SJSA1 (cell line): ENCODE measurements at places on chromosomes 13 and 19.

- peaks cover 13% of the 10 kb centered on the region for H3K4me1 ChIP-seq
- no peak overlapping the region for H3K27ac ChIP-seq
- H3K4me3 ChIP-seq, result no peak overlapping the region
- no peak for DNase-seq
- no peaks in the 10 kb centered on the region; the same call in 1 of the 2 replicates for H3K36me3 ChIP-seq
Observed at GRCh38 chr19:49513746-49514118, 1.3 kb downstream of the FCGRT start.

- H3K27ac ChIP-seq, result no peak overlapping the region
- H3K4me3 ChIP-seq, result no peak overlapping the region
- DNase-seq, result no peak
Observed at GRCh38 chr13:50527612-50528509, 315.6 kb downstream of the DLEU7 start.

- no peaks in the 10 kb centered on the region for H3K4me1 ChIP-seq
- H3K27ac ChIP-seq, result no peak overlapping the region
- no peaks in the 10 kb centered on the region for H3K36me3 ChIP-seq
- H3K4me3 ChIP-seq, result no peak overlapping the region
Observed at GRCh38 chr13:95485045-95485517, 67.4 kb upstream of the CLDN10 start.

- H3K27ac ChIP-seq, result peak overlapping the region; percentile 54
- H3K4me1 ChIP-seq, result peaks cover 21% of the 10 kb centered on the region
- no peak for DNase-seq
- peak overlapping the region; percentile 51 for H3K4me3 ChIP-seq
Observed at GRCh38 chr13:37870895-37871550, 1.5 kb upstream of the TRPC4 start.

GRCh38 chr19:58033741-58034476 lies at the start of gene ZSCAN1:
Gene ZSCAN1, plus strand, starts transcription at chr19:58034025. Its CDS starts 3,812 bp downstream, at chr19:58037837.
- H3K4me1 ChIP-seq, result no peaks in the 10 kb centered on the region
- no peak for DNase-seq
- no peaks in the 10 kb centered on the region for H3K27me3 ChIP-seq
- H3K36me3 ChIP-seq, result no peaks in the 10 kb centered on the region

- H3K4me3 ChIP-seq, result no peak overlapping the region
- DNase-seq, result no peak
- no peak overlapping the region for H3K27ac ChIP-seq
- peaks cover 11% of the 10 kb centered on the region for H3K27me3 ChIP-seq
Observed at GRCh38 chr19:35363001-35363590, 4.8 kb downstream of the FFAR3 start.

DNA sequence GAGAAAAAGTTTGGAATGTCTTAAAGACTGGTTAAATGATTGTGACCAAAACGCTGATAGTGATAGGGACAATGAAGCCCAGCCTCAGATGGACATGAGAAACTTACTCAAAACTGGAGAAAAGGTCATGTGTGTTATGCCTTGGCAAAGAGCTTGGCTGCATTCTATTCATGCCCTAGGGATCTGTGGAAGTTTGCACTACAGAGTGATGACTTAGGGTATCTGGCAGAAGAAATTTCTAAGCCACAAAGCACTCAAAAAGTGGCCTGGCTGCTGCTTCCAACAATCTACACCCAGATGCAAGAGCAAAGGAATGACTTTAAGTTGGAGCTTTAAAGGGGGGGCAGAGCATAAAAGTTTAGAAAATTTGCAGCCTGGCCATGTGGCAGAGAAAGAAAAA lies 521.3 kb downstream of the UQCRFS1 start:
- H3K4me3 ChIP-seq, result no peak overlapping the region
- DNase-seq, result no peak
- H3K27me3 ChIP-seq, result no peaks in the 10 kb centered on the region
- no peaks in the 10 kb centered on the region for H3K36me3 ChIP-seq
- no peaks in the 10 kb centered on the region for H3K4me1 ChIP-seq

DNA sequence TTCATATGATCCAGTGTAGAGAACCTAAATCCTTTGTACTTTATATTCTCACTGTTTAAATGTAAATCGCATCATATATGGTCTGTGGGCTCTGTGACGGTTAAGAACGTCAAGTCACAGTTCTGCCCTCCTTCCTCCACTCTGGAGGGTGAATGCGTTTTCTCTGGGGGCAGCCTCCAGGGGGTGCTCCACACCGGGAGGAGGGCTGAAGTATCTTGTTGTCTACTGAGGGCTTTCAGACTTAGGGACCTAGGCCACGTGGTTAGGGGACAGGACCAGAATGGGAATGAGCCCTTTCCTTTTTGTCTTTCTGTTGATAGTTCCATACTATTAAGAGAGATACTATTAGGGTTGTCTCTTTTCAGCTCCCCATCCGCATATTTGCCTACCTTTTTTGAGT lies 504.9 kb downstream of the FGF9 start:
- no peaks in the 10 kb centered on the region for H3K36me3 ChIP-seq
- no peak overlapping the region for H3K4me3 ChIP-seq
- H3K27ac ChIP-seq, result no peak overlapping the region
- H3K4me1 ChIP-seq, result peaks cover 14% of the 10 kb centered on the region

DNA sequence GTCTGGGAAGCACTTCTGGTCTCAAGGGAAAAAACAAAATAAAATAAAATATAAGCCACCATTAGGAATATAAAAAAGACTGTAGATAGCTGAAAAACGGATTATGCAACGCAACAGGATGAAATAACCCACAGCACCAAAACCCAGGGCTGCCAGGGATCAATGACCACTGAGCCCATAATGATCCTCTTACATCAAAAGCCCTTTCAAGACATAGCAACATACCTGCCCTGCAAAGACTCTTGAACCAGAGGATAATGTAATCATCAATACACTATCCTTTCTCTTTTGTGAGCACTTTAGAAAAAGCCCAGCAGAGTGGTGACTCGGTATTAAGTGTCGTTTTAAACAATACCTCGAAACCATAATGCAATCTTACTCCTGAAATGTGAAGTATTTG lies 235.0 kb upstream of the SOX21 start:
- H3K27ac ChIP-seq, result no peak overlapping the region
- H3K36me3 ChIP-seq, result no peaks in the 10 kb centered on the region
- H3K27me3 ChIP-seq, result no peaks in the 10 kb centered on the region
- peaks cover 6% of the 10 kb centered on the region for H3K4me1 ChIP-seq
- H3K4me3 ChIP-seq, result no peak overlapping the region

GRCh38 chr13:65339241-65339640 lies 1890.9 kb downstream of the PCDH9 start:
- no peaks in the 10 kb centered on the region for H3K27me3 ChIP-seq
- no peaks in the 10 kb centered on the region for H3K36me3 ChIP-seq
- no peak for DNase-seq
- no peaks in the 10 kb centered on the region for H3K4me1 ChIP-seq
- no peak overlapping the region for H3K4me3 ChIP-seq
- no peak overlapping the region for H3K27ac ChIP-seq

DNA sequence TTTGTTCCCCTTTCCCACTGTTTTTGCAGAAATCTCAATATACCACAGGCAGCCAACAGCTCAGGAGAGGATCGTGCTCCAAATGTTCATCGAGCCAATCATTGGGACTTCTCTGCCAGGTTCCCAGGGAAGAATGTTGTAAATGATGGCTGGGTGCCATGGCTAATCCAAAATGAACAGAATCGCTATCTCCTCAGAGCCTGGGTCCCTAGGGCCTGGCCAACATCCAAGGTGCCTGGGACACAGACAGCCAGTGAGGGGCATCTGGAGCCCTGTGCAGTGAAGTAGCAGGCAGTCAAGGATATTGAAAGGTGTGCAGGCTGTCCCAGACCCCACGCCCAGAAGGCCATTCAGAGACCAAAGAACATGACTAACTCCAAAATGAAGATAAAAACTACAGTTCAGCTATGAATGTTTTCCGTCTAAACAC lies 37.8 kb downstream of the BRD4 start:
- peaks cover 32% of the 10 kb centered on the region for H3K36me3 ChIP-seq
- no peak overlapping the region for H3K27ac ChIP-seq
- H3K4me1 ChIP-seq, result peaks cover 44% of the 10 kb centered on the region
- no peak overlapping the region for H3K4me3 ChIP-seq

- H3K27me3 ChIP-seq, result no peaks in the 10 kb centered on the region
- no peaks in the 10 kb centered on the region for H3K4me1 ChIP-seq
- H3K27ac ChIP-seq, result no peak overlapping the region
- peaks cover 49% of the 10 kb centered on the region for H3K36me3 ChIP-seq
- no peak for DNase-seq
Observed at GRCh38 chr13:39016787-39017186, 21.1 kb downstream of the PROSER1 start.

DNA sequence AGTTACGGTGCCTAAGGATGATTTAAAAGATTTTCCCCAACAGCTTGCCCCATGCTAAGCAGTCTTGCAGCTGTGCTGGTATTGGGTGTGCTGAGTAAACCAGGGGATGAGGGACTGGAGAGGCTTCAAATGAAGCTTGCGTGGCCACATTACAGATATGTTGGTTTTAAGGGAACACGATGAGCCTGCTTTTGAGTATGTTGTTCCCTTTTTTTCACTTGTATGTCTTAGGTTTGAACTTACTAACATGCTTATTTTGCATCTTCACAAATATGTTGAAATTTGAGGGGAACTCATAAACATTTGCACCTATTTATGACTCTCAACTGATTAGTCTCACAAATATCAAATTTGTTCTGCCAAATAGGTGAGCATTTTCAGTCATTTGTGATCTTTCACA lies 2.0 kb upstream of the IL17D start:
- no peak overlapping the region for H3K4me3 ChIP-seq
- peaks cover 29% of the 10 kb centered on the region for H3K4me1 ChIP-seq
- DNase-seq, result no peak
- H3K27ac ChIP-seq, result no peak overlapping the region
- H3K27me3 ChIP-seq, result no peaks in the 10 kb centered on the region

DNA sequence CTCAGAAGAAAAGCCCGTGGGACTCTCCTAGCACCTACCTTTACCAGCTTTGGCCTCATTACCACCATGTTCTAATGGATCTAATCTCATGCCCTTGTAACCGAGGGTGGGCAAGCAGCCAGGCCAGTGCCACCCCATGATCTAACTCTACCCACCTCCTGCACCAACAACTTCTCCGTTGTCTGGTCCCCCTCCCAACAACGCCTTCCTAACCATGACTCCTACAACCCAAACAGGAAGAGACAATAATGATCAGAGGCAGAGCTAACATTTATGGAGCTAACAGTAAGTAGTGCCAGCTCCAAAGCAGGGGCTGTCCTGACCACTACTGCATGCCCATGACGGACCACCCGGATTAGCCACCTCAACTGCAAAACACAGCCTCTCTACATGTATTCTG lies 3.5 kb downstream of the USP12 start:
- H3K4me1 ChIP-seq, result peaks cover 7% of the 10 kb centered on the region
- no peak for DNase-seq
- no peak overlapping the region for H3K4me3 ChIP-seq
- H3K27me3 ChIP-seq, result no peaks in the 10 kb centered on the region
- no peak overlapping the region for H3K27ac ChIP-seq
- no peaks in the 10 kb centered on the region; the same call in 1 of the 2 replicates for H3K36me3 ChIP-seq

- H3K4me3 ChIP-seq, result peak overlapping the region; percentile 49
- no peaks in the 10 kb centered on the region for H3K27me3 ChIP-seq
- peak; percentile 67 for DNase-seq
- peaks cover 38% of the 10 kb centered on the region for H3K36me3 ChIP-seq
- H3K27ac ChIP-seq, result peak overlapping the region; percentile 91
- peaks cover 53% of the 10 kb centered on the region for H3K4me1 ChIP-seq
Observed at GRCh38 chr19:39410017-39410830, 2.2 kb upstream of the PLEKHG2 start.

DNA sequence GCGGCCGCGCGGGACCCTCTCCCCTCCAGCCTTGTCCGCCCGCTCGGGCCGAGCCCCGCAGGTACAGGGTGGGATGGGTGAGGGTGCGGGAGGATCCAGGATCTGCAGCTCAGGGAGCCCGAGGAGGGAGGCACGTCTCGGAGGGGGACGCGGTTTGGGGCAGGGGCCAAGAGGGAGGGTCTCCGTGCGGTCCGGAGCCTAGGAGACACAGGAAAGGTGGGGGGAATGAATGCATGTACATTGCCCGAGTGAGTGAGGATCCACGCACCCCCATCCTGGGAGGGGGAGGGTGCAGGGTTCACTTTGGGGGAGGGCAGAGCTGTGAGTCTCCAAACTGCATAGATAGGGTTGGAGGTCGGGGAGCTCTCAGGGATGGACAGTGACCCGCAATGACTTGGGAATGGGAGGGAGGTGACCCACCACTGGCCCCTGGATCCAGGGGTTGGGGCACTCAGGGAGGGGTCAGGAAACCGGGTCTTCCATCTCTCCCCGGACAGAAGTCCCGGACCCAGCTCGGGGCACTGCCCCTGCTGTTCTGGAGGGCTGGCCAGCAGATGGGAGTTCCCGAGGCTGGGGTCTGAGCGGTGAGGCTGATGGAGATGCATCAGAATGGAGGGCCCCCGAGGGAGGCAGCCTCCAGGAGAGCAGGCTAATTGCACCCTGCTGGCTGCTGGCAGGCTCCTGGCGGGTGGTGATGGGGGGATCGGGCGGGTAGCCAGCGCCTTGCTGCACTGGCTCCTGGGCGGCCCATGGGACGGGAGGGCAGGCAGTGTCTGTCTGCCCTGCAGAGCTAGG lies 547 bp downstream of the KCNN1 start:
- H3K4me3 ChIP-seq, result no peak overlapping the region
- no peaks in the 10 kb centered on the region for H3K4me1 ChIP-seq
- H3K27me3 ChIP-seq, result peaks cover 49% of the 10 kb centered on the region
- DNase-seq, result no peak

- H3K27me3 ChIP-seq, result no peaks in the 10 kb centered on the region
- no peak for DNase-seq
- no peaks in the 10 kb centered on the region for H3K4me1 ChIP-seq
- no peak overlapping the region for H3K4me3 ChIP-seq
Observed at GRCh38 chr19:29918891-29919290, 23.1 kb upstream of the URI1 start.

DNA sequence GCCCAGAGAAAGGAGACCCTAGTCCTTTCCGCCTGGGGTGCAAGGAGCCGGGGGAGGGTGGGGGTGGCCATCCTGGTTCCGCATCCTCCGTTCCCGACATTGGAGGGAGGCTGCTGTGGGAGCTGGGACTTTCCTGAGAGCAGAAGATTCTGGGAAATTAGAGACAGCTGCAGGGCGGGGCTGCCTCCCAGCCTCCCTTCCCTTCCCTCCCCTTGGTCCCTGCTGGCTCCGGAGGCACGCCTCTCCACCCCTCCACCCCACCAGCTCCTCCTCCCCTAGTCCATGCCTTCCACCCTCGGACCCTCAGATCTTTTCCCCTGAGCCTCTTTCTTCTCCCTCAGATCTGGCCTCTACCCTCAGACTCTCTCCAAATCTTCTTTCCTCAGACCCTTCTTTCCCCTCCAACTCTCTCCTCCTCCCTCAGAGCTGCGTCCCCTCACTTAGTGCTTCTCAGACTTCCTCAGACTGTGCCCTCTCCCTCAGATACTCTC lies 3.1 kb upstream of the BCL3 start:
- no peaks in the 10 kb centered on the region for H3K27me3 ChIP-seq
- peaks cover 8% of the 10 kb centered on the region; the same call in 1 of the 2 replicates for H3K36me3 ChIP-seq
- no peak overlapping the region for H3K4me3 ChIP-seq
- peaks cover 68% of the 10 kb centered on the region for H3K4me1 ChIP-seq
- peak; percentile 73 for DNase-seq

DNA sequence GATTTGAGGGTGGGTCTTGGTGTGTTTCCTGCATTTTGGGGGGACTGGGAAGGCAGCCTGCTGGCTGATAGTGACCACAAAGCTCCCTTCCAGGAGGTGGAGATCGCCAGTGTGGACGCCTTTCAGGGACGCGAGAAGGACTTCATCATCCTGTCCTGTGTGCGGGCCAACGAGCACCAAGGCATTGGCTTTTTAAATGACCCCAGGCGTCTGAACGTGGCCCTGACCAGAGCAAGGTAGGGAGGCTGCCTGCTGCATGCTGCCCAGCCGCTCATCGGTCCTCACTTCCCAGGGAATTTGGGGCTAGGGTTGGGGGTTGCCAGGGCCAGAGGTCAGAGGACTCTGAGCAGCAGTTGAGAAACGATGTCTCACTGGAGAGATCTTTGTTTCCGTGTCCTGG lies 30.2 kb downstream of the UPF1 start:
- H3K36me3 ChIP-seq, result peaks cover 99% of the 10 kb centered on the region
- H3K4me1 ChIP-seq, result no peaks in the 10 kb centered on the region
- H3K27ac ChIP-seq, result no peak overlapping the region
- H3K4me3 ChIP-seq, result no peak overlapping the region
